Caki2 (cell line): ENCODE measurements at places on chromosomes 7 and 10.
A peak's percentile ranks its signal among the peaks of the same experiment; 100 is the strongest.

- DNase-seq: no peak
Measured at GRCh38 chr10:91127341-91128082, 93.0 kb upstream of the PCGF5 start.

DNA sequence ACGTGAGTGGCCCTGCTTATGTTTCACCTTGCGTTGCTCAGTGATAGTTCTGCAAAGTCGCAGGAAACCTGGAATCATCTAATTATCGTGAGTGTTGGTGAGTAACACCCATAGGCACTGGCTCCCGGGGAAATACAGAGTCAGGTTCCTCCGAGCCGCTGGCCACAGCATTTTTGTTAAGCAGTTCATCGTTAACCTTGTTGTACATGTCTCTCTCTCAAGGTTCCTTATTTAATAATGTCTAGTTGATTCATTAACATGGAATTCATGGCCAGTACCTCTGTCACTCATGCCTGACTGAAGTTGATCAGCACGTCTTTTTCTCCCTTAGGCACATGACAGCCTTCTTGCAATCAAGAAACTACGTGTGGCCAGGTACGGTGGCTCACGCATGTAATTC is 3.1 kb upstream of the ZFAND2A start:
- no peak for DNase-seq

- DNase-seq: peak; percentile 62
Measured at GRCh38 chr10:97412891-97413304, 11.8 kb upstream of the RRP12 start.

GRCh38 chr10:35456153-35456720 is 119.9 kb downstream of the CCNY start:
- no peak for DNase-seq

GRCh38 chr10:78556705-78557432 is 511.9 kb upstream of the ZMIZ1 start:
- no peak for DNase-seq

GRCh38 chr10:44763331-44763730 is 147.8 kb upstream of the TMEM72 start:
- no peak for DNase-seq

GRCh38 chr10:14332903-14333302 is 2.2 kb upstream of the FRMD4A start:
- DNase-seq: no peak

DNA sequence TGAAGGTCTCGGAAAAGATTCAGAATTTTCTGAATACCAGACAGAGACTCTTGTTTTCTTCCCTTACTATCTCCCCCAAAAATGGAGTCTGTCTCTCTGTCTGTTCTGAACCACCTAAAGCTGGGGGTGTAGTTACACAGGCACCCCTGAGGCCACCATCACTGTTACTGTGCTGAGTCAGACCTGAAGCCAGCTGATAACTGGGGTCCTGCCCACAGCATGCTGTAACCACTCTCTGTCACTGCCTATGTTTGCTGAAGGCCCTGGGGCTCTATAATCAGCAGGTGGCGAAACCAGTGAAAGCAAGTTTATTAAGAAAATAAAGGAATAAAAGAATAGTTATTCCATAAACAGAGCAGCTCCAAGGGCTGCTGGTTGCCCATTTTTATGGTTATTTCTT is 575.2 kb upstream of the POT1 start:
- no peak for DNase-seq

GRCh38 chr10:132615341-132616169 is 78.0 kb downstream of the INPP5A start:
- DNase-seq: no peak

DNA sequence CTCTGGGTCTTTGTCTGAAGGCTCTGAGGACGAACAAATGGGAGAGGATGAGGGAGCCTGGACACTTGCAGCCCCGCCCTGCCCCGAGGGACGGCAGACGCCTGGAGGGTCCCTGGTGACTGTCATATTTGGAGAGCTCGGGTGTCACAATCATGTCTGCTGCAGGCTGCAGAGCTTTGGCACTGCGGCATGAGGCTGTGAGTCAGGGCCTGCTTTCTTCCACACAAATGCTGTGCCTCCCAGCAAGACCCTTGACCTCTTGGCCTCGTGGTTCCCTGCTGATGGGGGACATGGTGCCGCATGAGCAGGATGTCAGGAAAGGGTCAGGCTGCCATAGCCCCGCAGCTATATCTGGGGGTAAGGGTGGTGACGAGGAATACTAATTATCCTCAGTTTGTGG is 64.9 kb upstream of the PPIF start:
- DNase-seq: no peak

DNA sequence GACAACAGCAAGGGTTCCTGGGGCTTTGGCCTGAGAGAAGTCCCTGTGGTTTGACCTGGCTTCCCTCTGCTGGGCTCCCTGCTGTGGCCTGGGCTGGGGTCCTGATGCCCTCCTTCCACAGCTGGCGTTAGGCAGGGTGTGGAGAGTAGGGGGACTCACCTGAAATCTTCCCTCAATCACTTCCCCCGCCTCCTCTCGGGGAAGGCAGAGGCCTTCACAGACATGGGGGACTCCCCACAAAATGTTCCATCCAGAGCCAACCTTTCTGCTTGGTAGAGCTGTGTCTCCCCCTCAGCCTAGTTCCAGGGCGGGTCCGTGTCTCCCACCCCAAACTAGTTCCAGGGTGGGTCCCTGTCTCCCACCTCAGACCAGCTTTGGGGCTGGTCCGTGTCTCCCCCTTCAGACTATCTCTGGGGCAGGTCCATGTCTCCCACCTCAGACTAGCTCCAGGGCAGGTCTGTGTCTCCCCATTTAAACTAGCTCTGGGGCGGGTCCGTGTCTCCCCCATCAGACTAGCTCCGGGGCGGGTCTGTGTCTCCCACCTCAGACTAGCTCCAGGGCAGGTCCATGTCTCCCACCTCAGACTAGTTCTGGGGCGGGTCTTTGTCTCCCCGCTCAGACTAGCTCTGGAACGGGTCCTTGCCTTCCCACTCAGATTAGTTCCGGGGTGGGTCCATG is 2.2 kb downstream of the PVRIG start:
- no peak for DNase-seq

DNA sequence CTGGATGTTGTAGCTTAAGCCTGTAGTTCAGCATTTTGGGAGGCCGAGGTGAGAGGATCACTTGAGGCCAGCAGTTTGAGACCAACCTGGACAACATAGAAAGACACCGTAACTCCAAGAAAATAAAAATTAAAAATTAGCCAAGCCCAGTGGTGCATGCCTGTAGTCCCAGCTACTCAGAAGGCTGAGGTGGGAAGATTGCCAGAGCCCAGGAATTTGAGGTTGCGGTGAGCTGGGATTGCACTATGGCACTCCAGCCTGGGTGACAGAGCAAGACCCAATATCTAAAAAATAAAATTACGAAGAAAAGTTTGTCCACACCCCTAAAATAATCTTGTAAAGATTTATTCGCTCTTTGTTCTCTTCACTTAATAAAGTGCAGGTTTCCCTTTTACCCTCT is 951.0 kb downstream of the TYW1 start:
- peak; percentile 10 for DNase-seq

DNA sequence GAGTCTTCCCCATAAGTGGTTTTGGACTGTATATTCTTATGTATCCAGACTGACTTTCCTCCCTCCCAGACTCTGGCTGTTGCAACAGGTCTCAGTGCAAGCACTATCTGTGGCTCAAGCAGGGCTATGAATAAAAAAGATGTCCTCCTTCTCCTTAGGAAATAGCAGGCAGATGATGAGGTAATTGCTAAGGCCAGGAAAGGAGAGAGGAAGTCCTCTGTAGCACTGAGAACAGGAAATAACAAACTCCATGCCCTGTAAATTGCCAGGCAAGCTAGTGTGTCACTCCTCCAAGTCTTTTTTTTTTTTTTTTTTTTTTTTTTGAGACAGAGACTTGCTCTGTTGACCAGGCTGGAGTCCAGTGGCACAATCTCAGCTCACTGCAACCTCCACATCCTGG is 900.1 kb downstream of the TYW1 start:
- peak; percentile 36 for DNase-seq

DNA sequence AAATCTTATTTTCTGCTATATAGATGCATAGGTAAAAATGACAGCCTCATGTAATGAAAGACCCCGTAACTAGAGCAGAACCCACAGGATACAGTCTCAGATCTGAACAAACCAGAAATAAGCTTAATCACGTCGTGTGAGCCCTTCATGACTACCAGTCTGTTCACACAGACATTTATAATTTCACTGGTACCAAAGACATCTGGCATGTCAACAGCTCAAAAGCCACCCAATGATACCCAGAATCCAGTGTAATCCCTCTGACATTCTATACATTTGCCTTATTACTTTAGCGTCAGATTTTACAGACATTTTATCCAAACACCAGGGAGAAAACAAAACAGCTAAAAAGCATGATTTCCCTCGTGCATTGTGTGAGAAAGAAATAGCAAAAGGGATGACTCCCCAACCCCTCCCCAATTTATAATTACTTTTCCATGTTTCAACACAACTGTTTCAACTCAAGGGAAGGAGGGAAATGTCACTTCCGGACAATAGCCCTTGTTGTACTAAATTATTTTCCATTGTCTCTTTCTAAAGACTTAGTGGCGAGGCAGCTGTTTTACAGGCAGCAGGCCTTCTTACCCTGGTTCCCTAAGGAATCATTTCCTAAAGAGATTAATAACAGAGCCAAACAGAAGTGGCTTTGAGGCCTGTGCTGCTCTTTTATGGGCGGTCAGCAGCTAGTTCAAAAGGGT is 33.2 kb downstream of the DOCK4 start:
- no peak for DNase-seq

- DNase-seq: no peak
Measured at GRCh38 chr7:138889582-138890498, 91.3 kb downstream of the KIAA1549 start.

GRCh38 chr7:29765490-29765889 is 40.8 kb upstream of the WIPF3 start:
- DNase-seq: no peak
